ENCODE measurements at places on chromosomes 4 and X.

- DNase-seq: no peak
These were observed 705 bp downstream of the RPS6KA3 start for GRCh38 chrX:20265726-20266681.

DNA sequence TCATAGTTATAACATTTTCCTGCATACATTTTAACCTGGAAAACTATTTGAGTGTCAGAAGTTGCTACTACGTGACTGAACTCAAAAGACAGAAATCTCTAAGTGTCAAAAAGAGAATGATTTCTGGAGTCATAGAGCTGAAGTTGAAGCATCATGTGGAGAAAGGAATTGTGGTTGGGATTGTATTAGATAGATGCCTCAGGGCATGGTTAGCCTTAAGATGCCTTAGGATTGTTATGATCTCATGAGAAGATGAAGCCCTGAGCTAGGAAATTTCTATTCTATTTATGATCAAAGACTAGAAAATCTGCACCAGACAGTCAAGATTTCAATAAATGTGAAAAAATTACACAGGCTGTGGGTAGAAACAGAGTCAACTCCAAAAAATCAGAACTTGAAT lies 20.2 kb downstream of the EPGN start:
- DNase-seq: no peak

DNA sequence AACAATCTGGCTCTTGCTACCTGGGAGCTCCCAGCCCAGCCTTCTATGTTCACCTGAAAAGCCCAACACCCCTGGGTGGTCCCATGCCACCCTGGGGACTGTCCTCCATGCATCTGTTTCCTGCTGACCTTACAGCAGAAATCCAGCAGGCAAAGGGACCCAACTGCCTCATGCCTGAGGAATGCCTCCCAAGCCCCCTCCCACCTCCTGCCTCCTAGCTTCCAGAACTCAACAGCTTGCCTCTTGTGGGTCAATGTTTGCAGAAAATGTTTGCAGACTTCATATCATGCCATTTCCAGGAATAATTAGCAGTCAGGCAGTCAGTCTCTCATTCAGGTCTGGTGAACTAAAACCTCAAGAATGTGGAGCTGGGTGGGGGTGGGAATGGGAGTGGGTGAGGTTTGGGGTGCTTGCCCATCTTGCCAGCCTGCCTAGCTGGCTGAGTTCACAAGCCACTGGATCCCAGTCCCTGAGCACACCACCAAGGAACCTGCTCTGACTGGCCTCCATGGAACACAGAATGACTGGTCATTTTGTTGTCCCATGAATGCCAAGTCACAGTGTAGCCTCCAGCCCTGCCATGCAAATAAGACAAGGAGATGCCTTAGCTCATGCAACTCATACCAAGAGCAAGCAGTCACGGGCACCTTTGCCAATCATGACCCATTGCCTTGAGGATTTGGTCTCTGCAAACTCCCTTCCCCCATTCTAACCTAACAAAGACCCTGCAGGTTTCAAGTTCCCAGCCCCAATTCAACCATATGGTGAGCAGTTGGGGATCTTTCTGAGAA lies 12.1 kb upstream of the PLAC1 start:
- DNase-seq: no peak

GRCh38 chr4:154620111-154620510 lies 7.7 kb upstream of the FGG start:
- no peak for DNase-seq

DNA sequence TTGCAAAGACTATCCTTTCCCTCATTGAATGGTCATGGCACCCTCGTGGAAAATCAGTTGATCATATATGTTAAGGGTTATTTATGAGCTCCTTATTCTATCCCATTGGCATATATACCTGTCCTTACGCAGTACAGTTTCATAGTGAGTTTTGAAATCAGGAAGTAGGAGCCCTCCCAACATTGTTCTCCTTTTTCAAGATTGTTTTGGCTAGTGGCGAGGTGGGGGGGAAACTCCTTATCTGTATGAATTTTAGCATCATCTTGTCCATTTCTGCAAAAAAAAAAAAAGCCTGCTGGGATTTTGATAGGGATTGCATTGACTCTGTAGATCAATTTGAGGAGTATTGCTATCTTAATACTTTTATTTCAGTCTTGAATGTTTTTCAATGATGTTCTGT lies 2.5 kb upstream of the USP9X start:
- no peak for DNase-seq

- DNase-seq: no peak
These were observed 84.3 kb downstream of the REPS2 start for GRCh38 chrX:17030580-17031270.

DNA sequence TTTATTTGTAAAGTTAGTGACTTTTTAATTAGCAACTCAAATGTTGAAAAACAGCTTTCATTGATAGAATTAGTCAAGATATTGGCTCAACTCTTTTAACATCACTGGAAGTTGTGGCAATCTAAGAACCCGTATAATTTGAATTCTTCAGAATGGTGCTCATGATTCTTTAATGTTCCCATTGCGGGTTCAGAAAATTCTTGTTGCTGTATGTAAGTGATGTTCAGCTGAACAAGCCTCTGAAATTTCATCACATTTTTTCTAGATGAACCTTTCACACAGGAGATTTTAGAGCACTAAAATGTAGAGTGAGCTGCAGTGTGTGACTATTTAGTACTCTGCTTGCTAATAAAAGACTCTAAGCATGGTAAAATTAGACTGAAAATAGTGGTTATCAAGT lies 1317.7 kb downstream of the FSTL5 start:
- no peak for DNase-seq

DNA sequence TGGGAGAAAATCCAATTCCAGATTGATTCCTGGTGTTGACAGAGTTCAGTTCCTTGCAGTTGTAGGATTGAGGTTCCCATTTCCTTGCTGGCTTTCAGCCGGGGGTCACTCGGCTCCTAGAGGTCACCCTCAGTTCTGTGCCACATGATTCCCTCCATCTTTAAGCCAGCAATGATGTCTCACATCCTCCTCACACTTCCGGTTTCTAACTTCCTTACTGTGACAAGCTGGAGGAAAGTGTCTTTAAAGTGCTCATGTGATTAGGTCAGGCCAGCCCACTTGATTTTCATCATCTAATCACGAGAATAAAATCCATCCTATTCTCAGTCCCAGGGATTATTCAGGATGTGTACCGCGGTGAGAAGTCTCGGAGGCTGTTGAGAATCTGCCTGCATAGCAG lies 19.4 kb upstream of the SMIM31 start:
- no peak for DNase-seq

Data from GM18507 (cell line).